Hepatocyte (in vitro differentiated cells): ENCODE measurements at places on chromosomes 3 and 15. TPM values are rescaled to one million over a fixed set of nuclear protein-coding genes. Genes with fewer than 3 reads are reported as not detected.
A peak's percentile ranks its signal among the peaks of the same experiment; 100 is the strongest.

- no peak for DNase-seq
Measured at GRCh38 chr15:59111251-59111650, 6.3 kb downstream of the CCNB2 start.

DNA sequence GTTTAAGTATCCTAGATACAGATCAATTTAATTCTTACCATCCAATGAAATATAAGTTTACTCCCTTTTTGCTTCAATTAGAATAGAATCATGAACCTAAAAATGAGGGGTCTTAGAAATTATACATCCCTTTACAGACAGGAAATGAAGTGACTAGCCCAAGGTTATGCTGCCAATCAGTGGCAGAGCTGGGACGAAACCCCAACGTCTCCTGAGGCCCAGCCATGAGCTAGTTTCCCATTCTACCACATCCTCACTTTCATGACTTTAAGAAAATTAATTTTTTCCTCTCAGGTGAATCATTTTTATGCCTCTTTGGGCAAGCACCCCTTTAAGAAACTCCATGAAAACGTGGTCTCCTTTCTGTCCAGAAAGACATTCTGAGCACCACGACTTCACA, 11.2 kb downstream of the LRIG1 start:
- no peak for DNase-seq

DNA sequence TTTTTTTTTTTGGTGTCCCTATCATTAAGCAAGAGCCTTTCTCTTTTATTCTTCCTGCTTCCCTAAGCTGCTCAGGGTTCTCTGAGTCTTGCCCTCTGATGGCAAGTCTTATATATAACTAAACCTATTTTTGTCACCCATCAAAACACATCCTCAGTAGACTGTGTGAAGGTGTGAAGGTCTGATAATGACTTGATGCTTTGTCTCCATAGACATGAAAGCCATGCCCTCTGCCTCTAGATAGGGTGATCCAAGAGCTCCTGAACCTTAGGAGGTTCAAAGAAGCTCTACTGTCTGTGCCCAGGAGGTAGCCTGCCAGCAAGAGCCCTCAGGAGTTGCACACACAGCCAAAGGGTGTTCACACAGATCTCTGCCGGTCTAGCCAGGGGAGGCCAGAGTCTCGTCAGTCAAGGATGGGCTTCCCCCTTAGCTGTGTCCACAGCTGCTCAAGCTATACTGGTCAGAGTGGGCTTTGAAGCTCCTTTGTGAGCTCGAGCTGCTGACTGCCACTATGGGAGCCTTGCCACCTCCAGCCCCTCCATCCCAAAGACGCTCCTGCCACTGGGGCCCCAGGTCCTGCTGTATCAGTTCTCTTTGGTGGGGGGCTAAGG, 13.1 kb upstream of the SNX22 start:
- DNase-seq = no peak

DNA sequence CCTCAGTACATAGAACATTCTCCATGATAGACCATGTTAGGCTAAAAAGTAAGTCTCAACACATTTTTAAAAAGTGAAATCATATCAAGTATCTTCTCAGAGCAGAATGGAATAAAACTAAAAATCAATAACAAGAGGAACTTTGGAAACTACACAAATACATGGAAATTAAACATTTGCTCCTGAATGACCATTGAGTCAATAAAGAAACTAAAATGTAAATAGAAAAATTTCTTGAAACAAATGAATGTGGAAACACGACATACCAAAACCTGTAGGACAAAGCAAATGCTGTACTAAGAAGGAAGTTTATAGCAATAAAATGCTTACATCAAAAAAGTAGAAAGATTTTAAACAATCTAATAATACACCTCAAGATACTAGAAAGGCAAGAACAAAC, 33.6 kb downstream of the NEK10 start:
- DNase-seq = no peak

The ZDHHC23 gene
- total RNA-seq = 4.7 and 8.5 TPM in 2 replicates

The ARL14 gene
- 6.4 and 13.2 TPM in 2 replicates for total RNA-seq

GRCh38 chr15:85489773-85490493, 109.5 kb downstream of the AKAP13 start:
- DNase-seq = no peak

DNA sequence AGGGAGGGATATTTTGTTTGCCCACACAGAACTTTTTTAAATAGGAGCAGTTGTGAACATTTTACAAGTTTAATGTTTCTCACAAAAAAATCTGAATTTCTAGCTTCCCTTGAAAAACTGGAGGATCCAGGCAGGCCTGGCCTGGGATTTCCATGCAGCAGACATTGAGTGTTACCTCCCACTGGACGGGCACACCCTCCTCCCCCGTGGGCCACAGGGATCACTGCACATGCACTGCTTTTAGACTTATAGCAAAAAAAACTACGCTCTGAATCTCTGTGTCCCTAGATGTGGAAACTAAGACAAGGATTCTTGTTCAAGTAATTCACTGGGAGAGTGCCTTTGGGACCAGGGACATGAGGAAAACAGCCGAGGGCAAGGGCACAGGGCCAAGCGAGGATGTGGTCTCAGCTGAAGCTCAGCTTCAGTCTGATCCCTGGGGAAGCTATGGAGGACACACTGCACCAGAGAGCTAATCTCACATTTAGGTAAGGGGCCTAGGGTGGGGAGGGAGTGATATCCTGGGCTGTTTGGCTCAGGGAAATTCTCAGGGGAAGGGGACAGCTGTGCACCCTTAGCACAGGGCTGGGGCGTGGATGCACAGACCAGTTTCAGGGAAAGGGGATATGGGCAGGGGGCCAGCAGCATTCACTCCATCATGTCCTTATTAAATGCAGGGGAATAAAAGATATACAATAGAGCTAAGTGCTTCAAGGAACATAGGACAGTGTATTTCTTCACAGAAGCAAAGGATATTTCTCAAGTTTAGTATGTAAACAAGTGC, 46.0 kb downstream of the FSIP1 start:
- no peak for DNase-seq

The KNG1 gene
- total RNA-seq = 88.9 and 109 TPM in 2 replicates

- no peak for DNase-seq
Measured at GRCh38 chr15:75836959-75837334, 6.3 kb upstream of the UBE2Q2 start.

DNA sequence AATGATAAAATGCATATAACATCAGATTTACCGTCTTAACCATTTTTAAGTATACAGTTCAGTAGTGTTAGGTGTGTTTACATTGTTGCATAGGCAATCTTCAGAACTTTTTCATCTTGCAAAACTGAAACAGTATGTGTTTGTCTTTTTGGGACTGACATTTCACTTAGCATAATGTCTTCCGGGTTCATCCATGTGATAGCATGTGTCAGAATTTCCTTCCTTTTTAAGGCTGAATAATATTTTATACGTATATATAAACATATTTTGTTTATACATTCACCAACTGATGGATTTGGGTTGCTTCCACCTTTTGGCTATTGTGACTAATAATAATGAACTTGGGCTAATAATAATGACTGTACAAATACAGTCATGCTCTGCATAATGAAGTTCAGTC, 3.0 kb downstream of the PARP15 start:
- no peak for DNase-seq

GRCh38 chr15:83077491-83078230, 10.6 kb upstream of the BTBD1 start:
- no peak for DNase-seq

GRCh38 chr3:132804498-132804897, 82.3 kb upstream of the NPHP3 start:
- no peak for DNase-seq

DNA sequence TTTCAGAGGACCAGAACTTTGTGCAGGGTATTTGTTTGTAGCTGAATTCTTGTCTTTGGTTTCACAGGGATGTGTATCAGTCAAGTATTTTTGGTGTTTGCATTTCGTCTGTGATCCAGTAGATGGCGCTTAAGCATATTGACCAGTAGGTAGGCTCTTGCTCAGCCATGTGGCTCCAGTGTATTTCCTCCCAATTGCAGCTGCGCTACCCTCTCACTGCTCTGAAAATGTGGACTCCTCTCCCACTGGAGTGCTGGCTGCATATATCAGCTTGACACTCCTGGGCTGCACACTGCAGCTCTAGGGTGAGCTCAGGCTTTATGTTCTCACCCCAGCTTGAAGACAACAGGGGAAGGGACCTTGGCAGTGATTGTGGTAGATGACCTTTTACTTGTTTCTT, 1264.3 kb upstream of the ALCAM start:
- peak; percentile 61 for DNase-seq

DNA sequence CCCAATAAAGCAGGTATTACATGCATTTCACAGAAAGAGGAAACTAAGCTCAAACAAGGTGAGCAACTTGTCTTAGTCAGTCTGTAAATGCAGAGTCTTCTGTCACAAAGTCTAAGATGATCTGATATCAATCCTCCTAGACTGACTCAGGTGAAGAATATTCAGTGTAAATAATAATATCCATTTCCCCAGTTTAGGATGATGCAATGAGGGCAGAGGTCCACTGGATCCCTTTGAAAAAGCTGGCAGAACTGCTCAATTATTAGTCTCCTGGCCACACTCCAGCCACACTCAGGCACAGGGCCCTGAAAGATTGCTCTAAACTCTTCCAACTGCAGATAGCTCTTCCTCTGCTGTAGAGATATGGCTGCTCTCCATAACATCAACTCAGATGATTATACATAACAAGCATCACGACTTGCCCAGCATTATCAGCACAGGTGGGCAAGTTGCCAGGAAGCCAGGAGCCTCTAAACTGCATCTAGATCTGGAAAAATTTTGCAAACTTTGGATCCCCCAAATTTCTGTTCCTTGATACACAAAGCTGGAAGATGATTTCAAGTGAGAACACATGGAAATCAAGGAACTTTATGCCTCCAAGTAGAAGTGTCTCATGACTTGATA, 129.8 kb upstream of the CPNE4 start:
- peak; percentile 36 for DNase-seq

DNA sequence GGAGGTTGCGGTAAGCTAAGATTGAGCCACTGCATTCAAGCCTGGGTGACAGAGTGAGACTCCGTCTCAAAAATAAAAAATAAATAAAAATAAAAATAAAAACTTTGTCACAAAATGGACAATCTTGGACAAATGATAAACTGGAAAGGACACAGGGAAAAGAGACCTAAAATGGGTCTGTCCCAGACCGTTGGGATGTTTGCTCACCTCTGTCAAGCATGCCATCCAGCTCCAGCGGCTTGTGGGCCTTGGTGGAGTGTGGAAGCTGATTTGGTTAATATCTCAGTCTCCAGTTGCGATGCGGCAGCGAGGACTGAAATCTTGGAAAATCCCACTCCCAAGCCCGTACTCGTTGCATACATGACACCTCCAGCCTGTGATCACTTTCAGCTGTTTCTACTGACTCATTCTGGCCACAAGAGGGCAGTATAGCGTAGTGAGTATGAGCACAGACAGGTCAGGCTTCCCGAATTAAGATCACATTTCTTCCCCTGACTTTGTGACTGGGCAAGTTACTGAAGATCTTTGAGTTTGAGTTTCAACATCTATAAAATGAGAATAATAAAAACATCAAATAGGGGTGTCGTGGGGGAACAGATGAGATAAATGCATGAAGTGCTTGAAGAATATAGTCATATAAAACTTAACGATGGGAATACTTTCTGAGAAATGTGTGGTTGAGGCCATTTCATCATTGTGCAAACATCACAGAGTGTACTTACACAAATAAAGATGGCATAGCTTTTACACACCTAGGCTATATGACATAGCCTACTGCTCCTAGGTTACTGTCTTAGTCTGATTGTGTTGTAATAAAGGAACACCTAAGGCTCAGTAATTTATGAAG, 19.6 kb upstream of the MOBP start:
- peak; percentile 93 for DNase-seq

GRCh38 chr15:87981969-87982368, 274.6 kb downstream of the NTRK3 start:
- DNase-seq = no peak

DNA sequence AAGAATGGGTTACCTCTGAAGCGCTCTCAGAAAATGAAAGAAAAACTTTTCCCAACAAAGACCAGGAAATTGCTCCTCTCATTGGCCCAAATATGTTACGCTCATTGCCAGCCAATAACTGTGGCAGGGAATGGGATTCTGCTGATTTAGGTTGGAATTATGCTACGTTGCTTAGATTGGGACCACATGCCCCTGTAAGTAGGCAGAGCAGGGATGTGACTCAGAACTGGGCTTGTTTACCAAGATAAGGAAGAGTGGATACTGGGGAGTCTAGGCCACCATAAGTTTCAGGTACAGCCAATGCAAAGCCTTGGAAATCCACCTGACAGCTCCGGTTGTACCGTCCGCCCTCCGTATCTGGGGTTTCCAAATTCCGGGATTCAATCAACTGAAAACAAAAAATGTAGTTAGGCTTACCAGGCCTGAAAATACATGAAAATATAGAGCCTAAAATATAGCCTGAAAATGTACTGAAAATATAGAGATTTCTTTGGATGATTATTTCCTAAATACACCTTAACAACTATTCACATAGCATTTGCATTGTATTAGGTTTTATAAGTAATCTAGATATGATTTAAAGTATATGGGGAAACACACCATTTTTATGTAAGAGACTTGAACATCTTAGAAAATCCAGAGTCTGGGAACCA, 1.5 kb upstream of the TCF12 start:
- peak; percentile 13 for DNase-seq

The DNASE1L3 gene
- 0.48 and 0.97 TPM in 2 replicates for total RNA-seq

- DNase-seq = no peak
Measured at GRCh38 chr3:51102396-51102795, 282.7 kb upstream of the MANF start.

DNA sequence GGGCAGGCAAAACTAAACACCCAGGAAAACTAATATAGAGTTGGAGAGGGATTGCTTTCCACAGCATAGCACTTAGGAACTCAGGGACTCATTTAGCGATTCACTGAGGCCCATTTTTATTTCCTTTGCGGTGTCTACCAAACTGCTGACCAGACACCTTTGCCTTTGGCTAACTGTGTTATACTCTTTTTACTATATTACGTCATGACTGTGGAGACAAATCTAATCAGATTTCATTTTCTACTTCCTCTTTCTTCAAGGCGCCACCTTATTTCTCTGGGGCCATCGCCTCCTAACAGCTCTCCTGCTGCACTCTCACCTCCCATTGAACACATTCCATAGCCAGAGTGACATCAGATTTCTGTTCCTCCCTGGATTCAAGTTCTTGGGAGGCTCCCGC, 215.7 kb upstream of the WNT5A start:
- no peak for DNase-seq

The SLC2A2 gene
- 123 and 133 TPM in 2 replicates for total RNA-seq

The C2CD4A gene
- 0.12 and 0.13 TPM in 2 replicates for total RNA-seq

The HCLS1 gene
- 1.3 TPM in 2 replicates for total RNA-seq

DNA sequence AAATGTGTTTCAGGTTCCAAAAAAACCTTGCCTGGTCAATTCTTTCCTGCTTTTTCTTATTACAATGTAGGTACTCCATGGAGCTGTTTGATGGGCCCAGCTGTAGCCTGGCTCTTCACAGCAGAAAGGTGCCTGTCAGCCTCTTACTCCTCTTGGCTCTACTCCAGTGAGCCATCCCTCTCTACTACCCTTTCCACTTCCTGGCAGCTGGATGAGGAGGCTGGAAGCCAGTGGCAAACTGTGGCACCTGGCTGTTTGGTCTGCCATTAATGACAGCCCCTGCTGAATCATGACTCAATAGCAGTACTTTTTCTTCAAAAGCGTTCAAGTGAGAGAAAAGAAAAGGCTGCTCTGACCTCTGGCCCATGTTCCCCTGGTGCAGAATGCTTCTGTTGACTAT, 618.1 kb downstream of the PYDC2 start:
- no peak for DNase-seq

- DNase-seq = no peak
Measured at GRCh38 chr15:60703207-60703933, 224.4 kb upstream of the ICE2 start.

GRCh38 chr3:46098319-46098761, 71.1 kb upstream of the XCR1 start:
- no peak for DNase-seq

The ADPRH gene
- total RNA-seq = 1.7 and 1.8 TPM in 2 replicates
